ENCODE measurements at places on chromosomes 1 and 21.

DNA sequence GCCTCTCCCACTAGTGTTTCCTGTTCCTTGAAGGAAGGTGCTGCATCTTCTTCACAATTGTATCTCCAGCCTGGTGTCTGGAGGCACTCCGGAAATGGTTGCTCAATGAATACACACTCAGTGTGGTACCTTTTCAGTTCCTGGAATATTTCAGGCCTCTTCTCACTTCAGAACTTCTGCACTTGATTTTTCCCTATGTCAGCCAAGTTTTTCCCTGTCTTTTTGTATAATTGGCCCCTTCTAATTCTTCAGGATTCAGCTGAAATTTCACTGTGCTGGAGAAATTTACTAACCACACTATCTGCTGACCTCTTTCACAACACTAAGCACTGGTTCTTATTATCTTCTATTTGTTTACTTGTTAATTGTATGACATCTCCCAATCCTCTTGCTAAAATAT, 61.2 kb upstream of the MAP10 start:
- no peak for DNase-seq

GRCh38 chr1:106378261-106378660, 678.2 kb upstream of the PRMT6 start:
- no peak for DNase-seq

DNA sequence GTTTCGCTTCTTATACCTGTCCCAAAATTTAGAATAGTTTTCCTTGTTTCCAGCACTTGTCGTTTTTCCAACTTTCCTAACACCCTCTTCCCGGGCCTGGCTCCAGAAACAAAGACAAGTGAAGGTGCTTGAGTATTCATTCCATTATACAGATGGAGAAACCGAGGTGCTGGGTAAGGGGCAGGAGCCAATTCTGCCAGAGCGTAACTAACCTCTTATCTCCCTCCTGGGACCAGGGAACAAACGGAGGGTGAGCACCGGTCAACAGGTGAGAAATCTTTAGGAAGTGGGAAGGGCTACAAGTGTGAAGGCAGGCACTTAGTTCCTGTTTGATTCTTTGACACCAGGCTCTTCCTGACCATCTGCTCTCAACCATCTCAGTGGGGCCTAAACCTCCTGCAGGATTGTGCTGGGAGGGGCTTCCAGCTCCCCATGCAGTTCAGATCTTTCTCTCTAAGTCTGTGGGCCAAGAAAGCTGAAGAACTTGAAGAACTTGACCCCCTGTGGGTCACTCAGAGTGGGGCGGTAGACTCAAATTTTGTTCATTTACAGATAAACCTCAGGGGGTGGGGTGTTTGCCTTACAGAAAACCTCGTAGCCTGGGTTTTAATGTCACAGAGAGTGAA, 8.7 kb downstream of the PLXNA2 start:
- no peak for DNase-seq

DNA sequence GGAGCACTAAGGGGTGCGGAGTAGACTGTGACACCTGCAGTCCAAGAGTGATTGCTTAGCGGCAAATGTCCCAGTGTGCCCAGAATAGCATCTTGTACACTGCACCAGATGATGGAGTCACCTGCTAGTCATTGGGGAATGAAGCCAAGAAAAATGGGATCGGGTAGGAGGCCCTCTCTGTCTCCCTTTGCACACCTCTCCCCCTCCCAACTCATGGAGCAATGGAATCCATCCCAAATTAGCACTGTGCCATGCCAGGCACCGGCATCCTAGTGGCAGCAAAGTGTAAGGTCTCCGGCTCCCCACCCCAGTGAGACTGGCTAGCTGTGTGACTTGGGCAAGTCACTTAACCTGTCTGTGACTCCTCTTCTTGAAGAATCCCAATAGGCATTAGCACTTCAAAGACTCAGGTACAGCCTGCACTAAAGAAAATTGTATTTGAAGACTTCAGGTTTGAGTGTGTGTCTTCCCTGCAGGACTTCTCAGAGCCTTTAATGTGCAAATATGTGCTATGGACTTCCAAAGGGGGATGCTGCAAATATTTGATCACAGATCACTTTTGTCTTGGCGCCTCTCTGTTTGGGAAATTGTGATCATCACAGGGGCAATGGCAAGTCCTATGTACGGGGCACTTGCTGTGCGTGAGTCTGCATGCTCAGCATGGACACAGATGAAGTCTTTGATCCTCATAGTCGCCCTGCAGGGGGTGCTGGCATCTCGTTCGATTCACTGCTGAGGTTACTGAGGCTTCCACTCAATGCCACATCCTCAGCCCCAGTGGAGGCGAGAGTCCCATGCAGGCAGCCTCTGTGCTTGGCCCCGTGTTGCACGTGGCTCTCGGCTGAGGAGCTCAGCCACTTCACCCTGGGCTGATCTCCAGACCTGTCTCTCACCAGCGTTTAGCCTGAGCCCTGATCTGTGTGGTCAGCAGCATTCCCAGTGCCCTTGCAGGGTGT, 272.9 kb upstream of the C1orf174 start:
- no peak for DNase-seq

- no peak for DNase-seq
Observed at GRCh38 chr1:51423073-51423821, 92.9 kb upstream of the TTC39A start.

DNA sequence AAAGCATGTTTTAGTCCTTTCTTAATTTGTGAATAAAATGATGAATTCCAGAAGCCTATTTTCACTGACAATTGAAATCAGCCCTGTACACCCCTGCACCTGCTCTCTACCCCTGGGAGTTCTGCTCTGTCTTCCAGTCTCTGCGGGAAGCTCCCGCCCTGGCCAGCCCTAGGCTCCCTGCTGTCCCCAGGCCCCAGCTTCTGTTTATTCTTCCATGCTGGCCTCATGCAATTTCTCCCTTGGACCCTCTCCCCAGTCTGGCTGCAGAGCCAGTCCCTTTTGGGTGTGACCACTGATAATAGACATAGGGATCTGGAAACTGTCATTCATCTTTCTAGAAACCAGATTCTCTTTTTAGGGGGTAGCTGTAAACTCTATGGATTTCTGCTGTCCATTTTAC, 258.6 kb downstream of the GRIK3 start:
- no peak for DNase-seq

- DNase-seq: no peak
Observed at GRCh38 chr21:44935533-44935927, 4.3 kb upstream of the SLX9 start.

GRCh38 chr1:218991089-218991488, 182.6 kb upstream of the LYPLAL1 start:
- DNase-seq: no peak

DNA sequence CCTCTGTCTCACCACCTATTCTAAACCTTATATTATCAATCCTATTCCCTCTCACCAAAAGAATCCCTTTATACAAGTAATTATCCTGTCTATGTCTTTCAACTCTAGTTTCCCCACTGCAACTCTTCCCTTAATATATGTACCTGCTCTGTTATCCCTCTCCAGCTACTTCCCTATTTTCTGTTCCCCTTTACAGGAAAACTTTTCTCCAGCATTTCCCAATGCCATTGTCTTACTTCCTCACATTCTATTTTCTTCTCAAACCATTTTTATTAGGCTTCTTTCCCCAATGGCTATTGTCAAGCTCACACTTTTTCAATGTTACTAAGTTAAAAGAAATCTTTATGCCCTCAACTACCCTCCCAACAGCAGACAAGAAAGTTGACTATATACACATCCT, 11.6 kb downstream of the DPYD start:
- DNase-seq: no peak

DNA sequence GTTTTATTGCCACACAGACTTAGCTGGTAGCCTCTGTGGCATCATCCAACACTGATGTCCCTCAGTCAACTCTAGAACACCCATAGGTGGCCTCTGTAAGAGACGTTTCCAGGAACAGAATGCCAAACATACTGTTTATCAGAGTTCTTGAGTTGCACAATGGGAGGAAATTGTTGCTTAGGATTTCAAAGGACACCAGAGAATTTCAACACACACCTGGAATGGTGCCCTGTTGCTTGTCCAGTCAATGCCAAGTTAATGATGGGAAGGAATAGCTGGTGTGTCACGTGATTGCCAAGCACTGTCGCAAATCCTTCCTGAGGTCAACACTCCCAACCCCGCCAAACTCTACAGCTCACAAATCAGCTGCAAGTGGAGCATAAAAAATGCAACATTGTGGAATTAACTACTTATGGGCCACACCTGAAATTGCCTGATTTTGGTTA, 28.6 kb upstream of the DUSP23 start:
- no peak for DNase-seq

GRCh38 chr1:204879351-204879750, 8.7 kb downstream of the NFASC start:
- no peak for DNase-seq

DNA sequence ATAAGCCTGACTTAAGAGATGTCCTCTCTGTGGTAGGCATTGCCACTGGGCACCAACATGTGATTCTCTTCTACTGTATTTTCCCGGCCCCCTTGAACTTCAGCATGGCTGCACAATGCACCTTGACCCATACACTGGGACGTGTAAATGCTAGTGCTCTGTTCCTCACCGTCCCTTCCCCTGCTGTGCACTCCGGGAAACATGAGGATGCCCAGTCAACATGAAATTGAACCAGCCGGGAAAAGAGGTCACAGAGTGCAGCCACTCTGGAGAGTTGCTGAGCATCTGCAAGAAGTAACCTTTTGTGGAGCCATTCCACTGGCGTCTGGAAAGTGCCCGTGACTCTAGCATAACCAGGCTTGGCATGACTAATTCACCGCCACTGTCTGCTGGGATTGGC, 646.7 kb downstream of the NPHP4 start:
- DNase-seq: no peak
